Muscle of leg (tissue), 16 donors: ENCODE measurements at places on chromosomes 2 and 18. TPM values are rescaled to one million over a fixed set of nuclear protein-coding genes. Genes with fewer than 3 reads are reported as not detected.

Gene BOK
- 35.3 TPM for total RNA-seq

Gene MROH2A
- total RNA-seq, result not detected

Gene PLCD4
- 41.8 TPM for total RNA-seq

DNA sequence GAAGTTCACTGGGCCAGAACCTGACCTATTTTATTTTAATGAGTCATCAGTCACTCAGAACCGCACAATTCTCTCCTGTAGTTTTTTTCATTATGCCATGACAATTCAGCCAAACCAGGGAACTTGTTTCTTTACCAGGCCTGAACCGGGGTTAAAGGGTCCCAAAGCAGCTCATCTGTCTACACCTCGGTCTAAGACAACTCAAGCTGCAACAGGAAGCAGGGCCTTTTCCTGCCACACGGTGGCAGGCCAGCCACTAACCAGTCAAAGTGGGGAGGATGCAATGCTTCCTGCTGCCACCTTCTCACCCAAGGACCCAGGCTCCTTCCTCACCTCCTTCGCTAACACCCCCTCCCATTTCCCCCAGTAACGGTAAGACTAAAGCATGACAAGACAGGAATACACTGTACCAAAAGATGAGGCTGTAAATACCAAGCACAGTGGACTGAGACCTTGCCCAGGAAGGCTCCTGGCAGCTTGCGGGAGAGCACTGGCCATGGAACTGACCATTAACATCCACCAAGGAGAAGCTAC, 56.7 kb upstream of the ACKR3 start:
- peak; percentile 52 for DNase-seq

DNA sequence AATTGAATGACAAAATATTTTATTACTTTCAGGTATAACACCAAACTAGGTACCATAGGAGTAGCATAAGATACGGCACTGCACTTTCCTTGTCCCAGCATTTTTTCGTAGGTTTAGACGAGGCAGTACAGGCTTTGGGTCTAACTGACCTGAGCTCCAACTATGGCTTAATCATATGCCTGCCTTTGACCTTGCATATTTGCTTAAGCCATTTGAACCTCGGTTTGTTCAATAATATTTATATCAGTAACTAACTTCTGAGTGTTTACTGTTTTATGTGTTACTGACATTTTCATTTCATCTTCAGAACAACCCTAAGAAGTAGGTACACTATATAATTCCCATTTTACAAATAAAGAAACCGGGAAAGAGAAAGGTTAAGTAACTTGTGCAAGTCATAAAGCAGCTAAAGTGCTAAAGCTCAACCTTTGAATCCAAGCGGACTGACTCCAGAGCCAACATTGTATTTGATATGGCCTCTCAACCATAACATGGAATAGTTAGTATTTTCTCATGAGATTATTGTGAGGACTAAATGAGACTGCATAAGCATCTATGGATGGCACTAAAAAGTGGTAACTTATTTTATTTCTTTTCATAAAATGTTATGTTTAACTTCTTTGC, 104.0 kb downstream of the R3HDM1 start:
- no peak for DNase-seq

GRCh38 chr2:173106959-173107628, 31.4 kb downstream of the MAP3K20 start:
- no peak for DNase-seq

DNA sequence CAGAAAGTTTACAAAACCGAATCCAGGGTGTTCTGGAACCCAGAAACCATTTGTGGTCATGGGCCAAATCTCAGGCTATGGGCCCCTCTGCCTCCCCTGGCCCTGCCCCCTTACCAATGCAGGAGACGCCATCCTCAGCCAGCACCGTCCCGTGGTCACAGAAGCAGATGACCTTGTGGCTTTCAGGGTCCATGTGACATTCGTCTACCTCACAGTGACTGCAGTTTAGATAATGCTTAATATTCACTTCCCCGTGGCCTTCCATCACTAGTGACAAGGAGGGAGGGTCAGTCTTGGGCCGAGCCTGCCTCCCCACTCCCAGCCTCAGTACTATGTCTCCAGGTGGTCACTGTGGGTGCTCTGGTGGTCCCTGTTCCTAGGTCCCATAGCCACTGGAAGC, 111.6 kb downstream of the CLIP4 start:
- DNase-seq, result no peak

- no peak for DNase-seq
These were observed 35.4 kb downstream of the PREPL start for GRCh38 chr2:44325897-44326296.

Gene ZFAND2B
- 26.6 TPM for total RNA-seq

- DNase-seq, result no peak
These were observed 41.6 kb upstream of the MGAT4A start for GRCh38 chr2:98772536-98772935.

DNA sequence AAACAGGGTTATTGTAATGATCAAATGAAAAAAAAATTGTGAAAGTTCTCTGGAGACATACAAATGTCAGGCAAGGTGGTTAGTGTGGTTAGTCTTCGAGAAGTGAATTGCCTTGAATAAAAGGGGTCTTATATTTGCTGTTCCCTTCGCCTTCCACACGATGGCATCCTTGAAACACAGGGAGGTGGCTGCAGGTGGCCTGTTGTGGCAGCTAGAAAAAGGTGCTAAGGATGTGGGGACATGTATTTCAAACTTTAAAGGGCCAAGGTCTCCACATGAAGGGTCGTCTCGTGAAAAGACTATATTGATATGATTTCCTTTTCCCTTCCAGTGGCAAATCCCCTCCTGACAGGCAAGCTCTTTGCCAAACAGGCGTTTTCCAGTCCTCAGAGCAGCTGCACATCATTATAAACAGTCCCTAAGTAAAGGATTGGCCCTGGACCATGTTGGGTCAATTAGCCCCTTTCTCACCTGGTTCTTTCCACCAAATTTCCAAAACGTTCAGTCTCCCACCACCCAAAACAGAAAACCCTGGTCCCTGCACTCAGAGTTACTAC, 68.5 kb downstream of the COPS8 start:
- DNase-seq, result peak; percentile 78

- DNase-seq, result no peak
These were observed 112.8 kb downstream of the SPTBN1 start for GRCh38 chr2:54568876-54569321.

Gene LYG1
- total RNA-seq, result 1.9 TPM

GRCh38 chr2:85390941-85391669, 19.1 kb downstream of the CAPG start:
- peak; percentile 55 for DNase-seq

- no peak for DNase-seq
These were observed 564.4 kb upstream of the LINC00305 start for GRCh38 chr18:64713284-64713683.

- no peak for DNase-seq
These were observed 738.3 kb upstream of the HS6ST1 start for GRCh38 chr2:129056959-129057317.

Gene ATP8B1
- total RNA-seq, result 5.2 TPM

GRCh38 chr18:998936-999335, 94.3 kb downstream of the ADCYAP1 start:
- peak; percentile 39 for DNase-seq

GRCh38 chr2:75007819-75008218, 49.4 kb downstream of the POLE4 start:
- DNase-seq, result no peak

Gene CPO
- 0.13 TPM for total RNA-seq

DNA sequence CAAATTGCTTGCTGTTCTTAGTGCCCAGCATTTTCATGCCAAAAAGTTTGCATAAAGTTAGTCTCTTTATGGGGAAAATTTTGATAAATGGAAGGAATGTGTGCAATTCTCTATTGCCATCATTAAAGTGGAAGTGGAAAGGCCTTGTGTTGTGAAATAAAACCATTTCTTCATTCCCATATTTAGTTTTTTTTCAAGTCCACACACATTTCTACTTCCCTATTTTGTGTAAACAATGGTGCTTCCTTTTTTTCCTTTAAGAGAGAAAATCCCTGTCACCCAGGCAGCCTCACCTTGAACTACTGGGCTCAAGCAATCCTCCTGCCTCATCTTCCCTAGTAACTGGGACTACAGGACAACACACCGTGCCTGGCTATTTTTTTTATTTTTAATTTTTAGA, 42.3 kb upstream of the NCOA1 start:
- DNase-seq, result peak; percentile 48

DNA sequence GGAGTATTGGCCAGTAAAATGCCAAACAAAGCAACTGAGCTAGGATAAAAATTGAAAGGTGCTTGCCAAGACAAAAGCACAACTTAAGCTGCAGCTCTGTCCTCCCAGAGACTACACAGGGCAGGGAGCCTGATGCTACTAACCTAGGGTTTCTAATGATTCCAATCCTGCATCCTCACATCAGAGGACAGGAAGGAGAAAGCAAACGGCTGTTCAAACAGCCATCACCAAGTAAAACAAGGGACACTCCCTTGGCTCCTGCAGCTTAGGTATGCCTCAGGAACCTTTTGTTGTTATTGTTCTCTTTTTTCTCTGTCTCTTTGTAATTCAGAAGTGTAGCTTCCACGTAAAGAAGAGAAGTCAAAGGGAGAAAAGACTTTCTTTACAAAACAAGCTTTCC, 99.5 kb downstream of the TCF4 start:
- DNase-seq, result peak; percentile 46

Gene TUBA4B
- total RNA-seq, result 0.04 TPM

GRCh38 chr2:190452433-190452832, 44.3 kb downstream of the MFSD6 start:
- DNase-seq, result no peak

Gene KCNK3
- 1.1 TPM for total RNA-seq

GRCh38 chr2:29326926-29327325, 211.7 kb downstream of the CLIP4 start:
- peak; percentile 23 for DNase-seq

Gene RSAD2
- total RNA-seq, result 3.3 TPM

- peak; percentile 76 for DNase-seq
These were observed 47.5 kb upstream of the PXDN start for GRCh38 chr2:1791685-1792435.

DNA sequence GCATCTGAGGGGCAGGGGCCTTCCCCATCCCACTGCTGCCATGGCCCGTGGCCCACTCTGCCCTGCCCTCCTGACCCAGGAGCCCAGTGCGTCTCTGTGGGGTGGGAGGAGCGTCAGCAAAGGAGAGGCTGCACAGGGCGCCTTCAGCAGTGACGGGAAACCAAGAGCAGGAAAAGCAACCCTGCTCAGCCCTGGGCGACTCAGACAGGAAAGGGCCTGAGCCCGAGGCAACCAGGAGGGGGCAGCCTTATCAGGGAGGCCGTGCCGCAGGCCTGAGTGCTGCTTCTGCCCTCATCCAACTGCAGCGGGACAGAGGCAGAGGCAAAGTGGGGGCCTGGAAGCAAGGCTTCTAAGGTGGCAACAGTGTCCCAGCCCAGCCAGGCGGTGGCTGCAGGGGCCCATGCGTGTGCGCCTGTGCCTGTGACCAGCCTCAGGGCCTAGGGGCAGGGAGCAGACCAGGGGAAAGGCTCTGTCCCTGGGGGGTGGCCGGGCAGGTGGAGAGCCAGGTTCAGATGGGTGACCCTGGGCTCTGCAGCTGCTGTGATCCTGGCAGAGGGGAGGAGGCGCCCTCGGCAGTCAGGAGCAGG, 23.3 kb upstream of the ALPI start:
- DNase-seq, result no peak

DNA sequence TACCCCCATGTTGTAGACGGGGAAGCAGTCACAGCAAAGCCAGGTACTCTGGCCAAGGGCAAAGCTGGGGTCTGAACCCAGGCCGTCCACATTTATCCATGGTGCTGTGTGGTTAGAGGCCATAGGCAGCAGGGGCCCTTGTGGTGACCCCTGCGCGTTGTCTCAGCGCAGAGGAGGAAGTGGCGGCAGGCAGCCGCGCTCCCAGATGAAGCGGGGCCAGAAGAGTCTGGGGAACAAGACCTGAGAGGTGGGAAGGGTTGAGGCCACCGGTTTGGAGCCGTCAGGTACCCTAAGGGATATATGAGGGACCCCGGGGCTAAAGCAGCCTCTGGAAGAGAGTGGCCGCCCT, 770 bp downstream of the ZNF396 start:
- DNase-seq, result peak; percentile 20

DNA sequence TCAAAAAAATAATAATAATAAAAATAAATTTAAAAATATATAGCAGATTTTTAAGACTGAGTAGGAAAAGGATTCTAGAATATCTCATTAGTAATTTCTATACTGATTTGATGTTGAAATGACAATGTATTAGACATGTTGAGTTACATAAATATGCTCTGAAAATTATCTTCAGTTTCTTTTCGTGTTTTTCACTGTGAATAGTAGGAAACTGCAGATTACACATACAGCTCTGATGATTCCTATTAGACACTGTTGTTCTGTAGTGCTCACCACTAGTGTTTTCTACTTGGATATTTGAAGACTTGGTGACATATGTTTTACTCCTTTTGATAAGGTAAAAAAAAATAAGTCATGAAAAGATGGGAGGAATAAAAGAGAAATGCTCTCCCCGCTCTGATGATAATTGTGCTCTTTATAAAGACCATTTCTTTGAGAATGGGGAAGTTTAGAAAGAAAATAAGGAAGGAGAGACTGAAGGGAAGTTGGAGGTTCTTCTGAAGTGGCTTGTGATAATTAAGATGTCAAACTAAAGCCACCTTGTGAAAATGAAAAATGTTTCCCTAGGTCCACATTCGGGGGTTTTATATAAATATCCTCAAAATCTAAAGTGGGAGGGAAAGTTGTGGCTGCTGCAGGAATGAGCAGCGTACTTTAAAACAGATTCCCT, 52.9 kb downstream of the SLC9A2 start:
- DNase-seq, result no peak

- no peak for DNase-seq
These were observed 153.7 kb upstream of the FBXO11 start for GRCh38 chr2:48059975-48060374.

- no peak for DNase-seq
These were observed 83.0 kb downstream of the CCDC138 start for GRCh38 chr2:108869542-108869941.

DNA sequence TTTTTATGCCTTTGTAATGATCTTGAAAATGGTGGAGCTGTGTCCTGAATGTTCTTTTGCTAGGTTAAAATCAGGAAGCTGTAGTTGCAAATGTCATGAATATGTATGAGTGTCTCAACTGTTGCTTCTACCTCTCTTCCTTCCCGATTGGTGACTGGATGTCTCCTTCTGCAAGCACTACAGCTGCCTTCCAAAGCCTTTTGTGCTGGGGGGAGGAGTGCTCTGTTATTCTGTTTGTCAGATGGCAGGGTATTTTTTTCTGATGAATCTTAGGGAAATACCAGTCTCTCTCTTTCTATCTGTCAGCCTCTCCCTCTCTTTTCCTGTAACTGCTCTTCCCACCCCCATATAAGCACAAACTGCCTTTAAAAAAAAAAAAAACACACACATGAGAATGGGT, 1396.3 kb upstream of the CELF4 start:
- no peak for DNase-seq

GRCh38 chr2:222490131-222490530, 65.8 kb downstream of the SGPP2 start:
- DNase-seq, result no peak

DNA sequence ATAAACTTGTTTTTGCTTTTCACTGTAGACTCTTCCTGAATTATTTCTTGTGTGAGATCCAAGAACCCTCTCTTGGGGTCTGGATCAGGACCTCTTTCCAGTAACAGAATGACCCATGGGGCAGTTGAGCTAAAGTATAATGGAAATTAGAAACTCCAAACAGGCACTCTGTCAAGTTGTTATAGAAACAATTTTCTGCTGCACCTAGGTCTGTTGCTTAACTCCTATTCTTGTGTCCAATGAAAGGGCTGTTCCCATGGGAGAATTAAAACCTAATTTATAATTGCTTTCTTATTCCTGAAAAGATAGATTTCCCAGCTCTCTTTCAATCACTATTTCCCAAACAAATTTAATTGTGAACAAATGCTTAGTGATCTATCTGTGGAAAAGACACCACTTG, 1341.3 kb upstream of the PIK3C3 start:
- peak; percentile 91 for DNase-seq
